HepG2 (cell line): ENCODE measurements at places on chromosomes 2 and 18.

- no peaks in the 10 kb centered on the region for H3K36me3 ChIP-seq
- no peak overlapping the region for H3K27ac ChIP-seq
- H3K4me3 ChIP-seq, result no peak overlapping the region
- peaks cover 62% of the 10 kb centered on the region for H3K4me1 ChIP-seq
- no peak for DNase-seq
- H3K27me3 ChIP-seq, result peaks cover 3% of the 10 kb centered on the region; the same call in 1 of the 3 replicates
Observed at GRCh38 chr2:208037564-208038487, 12.5 kb upstream of the PLEKHM3 start.

- H3K4me1 ChIP-seq, result no peaks in the 10 kb centered on the region
- no peak overlapping the region for H3K27ac ChIP-seq
- no peaks in the 10 kb centered on the region for H3K36me3 ChIP-seq
- H3K27me3 ChIP-seq, result no peaks in the 10 kb centered on the region
Observed at GRCh38 chr2:146278881-146279280, 1565.9 kb upstream of the ACVR2A start.

GRCh38 chr2:138507267-138507666, 5.7 kb downstream of the SPOPL start:
- no peaks in the 10 kb centered on the region for H3K36me3 ChIP-seq
- no peaks in the 10 kb centered on the region for H3K27me3 ChIP-seq
- peak; percentile 84 for DNase-seq
- H3K4me1 ChIP-seq, result peaks cover 45% of the 10 kb centered on the region

- DNase-seq, result no peak
- no peak overlapping the region for H3K27ac ChIP-seq
- H3K4me1 ChIP-seq, result no peaks in the 10 kb centered on the region
- H3K4me3 ChIP-seq, result no peak overlapping the region
- H3K36me3 ChIP-seq, result no peaks in the 10 kb centered on the region
- no peaks in the 10 kb centered on the region for H3K27me3 ChIP-seq
Observed at GRCh38 chr18:55346961-55347740, 240.8 kb downstream of the TCF4 start.

GRCh38 chr2:124112966-124113365, 87.9 kb downstream of the CNTNAP5 start:
- no peaks in the 10 kb centered on the region for H3K36me3 ChIP-seq
- no peaks in the 10 kb centered on the region for H3K27me3 ChIP-seq
- H3K27ac ChIP-seq, result no peak overlapping the region
- no peak overlapping the region for H3K4me3 ChIP-seq
- DNase-seq, result no peak

GRCh38 chr18:66616523-66616983, 12.7 kb upstream of the CDH19 start:
- no peaks in the 10 kb centered on the region for H3K4me1 ChIP-seq
- no peak overlapping the region for H3K4me3 ChIP-seq

DNA sequence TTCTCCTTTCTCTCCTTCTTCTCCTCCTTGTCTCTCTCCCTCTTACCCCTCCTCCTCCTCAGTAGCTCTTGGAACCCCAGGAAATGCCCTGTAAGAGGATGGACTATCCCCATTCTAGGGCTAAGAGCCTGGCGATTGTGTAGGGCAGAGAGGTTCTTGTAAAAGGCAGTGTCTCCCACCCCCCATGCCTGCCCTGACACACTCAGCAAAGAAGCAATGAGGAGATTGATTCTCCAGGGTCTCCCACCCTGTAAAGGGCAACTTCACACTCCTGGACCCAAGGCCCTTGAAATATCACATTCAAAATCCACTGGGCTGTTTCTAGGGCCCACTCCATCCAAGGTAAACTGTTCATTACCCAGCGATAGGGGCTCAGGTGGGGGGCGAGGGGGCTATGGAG, 144.1 kb downstream of the INSIG2 start:
- no peaks in the 10 kb centered on the region for H3K27me3 ChIP-seq
- no peak overlapping the region for H3K27ac ChIP-seq
- no peaks in the 10 kb centered on the region for H3K36me3 ChIP-seq
- DNase-seq, result no peak
- no peak overlapping the region for H3K4me3 ChIP-seq

- no peak overlapping the region for H3K27ac ChIP-seq
- no peak for DNase-seq
- H3K27me3 ChIP-seq, result no peaks in the 10 kb centered on the region; the same call in 1 of the 2 replicates
- no peaks in the 10 kb centered on the region for H3K4me1 ChIP-seq
Observed at GRCh38 chr18:24702001-24702515, 241.6 kb downstream of the HRH4 start.

- peak within 1 kb of the TSS; percentile 61; the same call in 1 of the 2 replicates for H3K4me3 ChIP-seq
- H3K36me3 ChIP-seq, result no peaks in the 10 kb centered on the region
- no peak within 1 kb of the TSS for H3K27ac ChIP-seq
- peaks cover 24% of the 10 kb centered on the region for H3K4me1 ChIP-seq
- H3K27me3 ChIP-seq, result peaks cover 4% of the 10 kb centered on the region
- DNase-seq, result no peak
Observed at GRCh38 chr2:230068651-230069055, at the start of gene SLC16A14. TSS of gene SLC16A14 (minus strand) at chr2:230068924. CDS start at chr2:230059352, 9,572 bp downstream.

DNA sequence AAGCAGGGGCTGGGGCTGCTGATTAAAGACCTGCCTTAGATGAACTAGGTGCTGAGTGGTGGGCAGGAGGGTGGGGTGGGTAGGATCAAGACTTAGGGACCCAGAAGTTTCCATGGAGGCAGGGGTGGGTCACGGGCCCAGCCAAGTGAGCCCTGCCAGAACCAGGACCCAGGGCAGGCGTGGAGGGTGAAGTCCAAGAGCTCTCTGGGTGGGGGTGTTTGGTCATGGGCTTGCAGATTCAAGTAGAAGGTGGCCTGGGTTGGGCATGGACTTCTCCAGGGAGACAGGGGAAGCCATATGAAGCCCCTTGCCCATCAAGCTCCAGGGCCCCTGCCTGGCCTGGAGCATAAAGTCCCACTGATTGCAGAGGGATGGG, 168.8 kb downstream of the SMAD7 start:
- H3K36me3 ChIP-seq, result peaks cover 24% of the 10 kb centered on the region; the same call in 2 of the 3 replicates
- peak overlapping the region; percentile 98 for H3K27ac ChIP-seq
- H3K4me1 ChIP-seq, result peaks cover 55% of the 10 kb centered on the region
- peak; percentile 22 for DNase-seq

DNA sequence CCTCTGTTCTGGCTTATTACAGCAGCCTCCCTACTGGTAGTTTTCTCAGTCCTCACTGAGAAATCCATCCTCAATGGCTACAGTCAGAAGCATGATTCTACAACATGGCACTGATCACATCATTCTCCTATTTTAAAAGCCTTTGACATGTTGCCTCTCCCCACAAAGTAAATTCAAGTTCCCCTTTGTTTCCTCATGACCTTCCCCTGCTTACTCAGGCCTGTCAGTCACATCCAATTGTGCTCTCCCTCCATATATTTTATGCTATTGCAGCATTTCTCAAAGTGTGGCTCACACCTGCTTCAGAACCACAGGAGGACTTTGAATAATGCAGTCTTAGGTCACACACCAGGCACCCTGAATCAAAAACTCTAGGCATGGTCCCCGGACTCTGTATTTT, 124.6 kb downstream of the SPOPL start:
- H3K36me3 ChIP-seq, result no peaks in the 10 kb centered on the region
- H3K4me1 ChIP-seq, result peaks cover 6% of the 10 kb centered on the region; the same call in 1 of the 2 replicates
- H3K27ac ChIP-seq, result no peak overlapping the region
- DNase-seq, result no peak

- H3K4me1 ChIP-seq, result peaks cover 29% of the 10 kb centered on the region
- no peak overlapping the region for H3K27ac ChIP-seq
- no peaks in the 10 kb centered on the region for H3K36me3 ChIP-seq
- DNase-seq, result no peak
- peaks cover 3% of the 10 kb centered on the region; the same call in 1 of the 2 replicates for H3K27me3 ChIP-seq
- H3K4me3 ChIP-seq, result no peak overlapping the region
Observed at GRCh38 chr2:42914314-42914713, 121.9 kb upstream of the HAAO start.

DNA sequence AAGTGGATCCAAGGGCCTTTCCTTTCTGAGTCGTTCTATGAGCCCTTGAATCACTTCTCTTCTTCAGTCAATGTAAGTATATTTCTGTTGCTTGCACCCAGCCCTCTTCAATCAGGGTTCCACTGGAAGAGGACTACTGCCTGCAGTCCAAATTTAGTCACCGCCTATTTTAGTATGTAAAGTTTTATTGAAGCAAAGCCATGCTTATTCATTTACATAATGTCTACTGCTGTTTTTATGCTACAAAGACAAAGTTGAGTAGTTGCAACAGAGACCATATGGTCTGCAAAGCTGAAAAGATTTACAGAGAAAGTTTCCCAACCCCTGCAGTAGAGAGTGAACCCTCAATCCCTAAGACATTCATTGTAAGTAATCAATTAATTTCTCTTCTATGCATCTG, 332.5 kb upstream of the TNP1 start:
- H3K36me3 ChIP-seq, result no peaks in the 10 kb centered on the region
- H3K27me3 ChIP-seq, result no peaks in the 10 kb centered on the region
- no peaks in the 10 kb centered on the region for H3K4me1 ChIP-seq
- H3K4me3 ChIP-seq, result no peak overlapping the region
- no peak for DNase-seq
- H3K27ac ChIP-seq, result no peak overlapping the region

DNA sequence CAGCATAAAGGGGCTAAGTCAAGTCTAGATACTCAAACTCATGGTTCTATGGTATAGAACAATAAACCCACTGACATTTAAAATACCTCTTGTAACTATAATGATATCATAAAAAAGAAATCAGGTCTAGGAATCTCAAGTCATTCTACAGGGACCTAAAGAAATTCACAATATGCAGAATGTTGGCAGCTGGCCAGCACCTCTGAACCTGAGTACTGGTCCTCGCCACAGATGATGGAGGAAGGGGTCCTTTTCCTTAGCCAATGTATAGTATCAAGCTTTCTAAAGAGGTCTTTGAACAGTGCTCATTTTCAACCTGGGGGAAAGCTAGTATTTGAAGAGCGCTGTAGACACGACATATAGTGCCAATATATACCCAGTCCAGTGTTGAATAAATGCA, 108.4 kb upstream of the ITGB6 start:
- no peak overlapping the region for H3K4me3 ChIP-seq
- H3K4me1 ChIP-seq, result no peaks in the 10 kb centered on the region
- H3K36me3 ChIP-seq, result peaks cover 6% of the 10 kb centered on the region
- no peak overlapping the region for H3K27ac ChIP-seq
- DNase-seq, result no peak

DNA sequence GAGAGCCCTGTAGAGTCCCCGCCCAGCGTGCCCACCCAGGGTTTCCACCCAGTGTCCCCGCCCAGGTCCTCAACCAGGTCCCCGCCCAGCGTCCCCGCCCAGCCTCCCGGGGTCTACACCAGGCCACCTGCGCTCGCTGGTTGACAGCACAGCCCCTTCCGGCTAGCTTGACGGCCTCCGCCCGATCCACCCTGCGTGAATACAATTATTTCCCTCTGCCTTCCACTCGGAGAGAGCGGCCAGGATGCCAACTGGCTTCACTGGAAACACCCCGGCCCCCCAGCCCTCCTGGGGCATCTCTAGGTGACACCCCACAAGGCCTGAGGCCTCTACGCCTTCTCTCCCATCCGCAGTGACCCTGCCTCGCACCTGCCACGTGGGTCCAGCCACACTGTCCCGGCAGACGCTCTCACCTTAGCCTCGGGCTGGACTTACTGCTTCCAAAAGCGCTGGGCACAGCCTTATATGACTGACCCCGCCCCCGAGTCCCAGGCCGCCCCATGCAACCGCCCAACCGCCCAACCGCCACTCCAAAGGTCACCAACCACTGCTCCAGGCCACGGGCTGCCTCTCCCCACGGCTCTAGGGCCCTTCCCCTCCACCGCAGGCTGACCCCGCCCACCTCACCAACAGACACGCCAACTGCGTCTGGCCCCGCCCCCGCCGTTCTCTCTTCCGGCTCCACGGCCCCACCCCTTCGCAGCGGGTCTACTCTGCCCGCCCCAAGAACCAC, 188.1 kb downstream of the LAMA1 start:
- peaks cover 28% of the 10 kb centered on the region for H3K4me1 ChIP-seq
- H3K27me3 ChIP-seq, result no peaks in the 10 kb centered on the region
- DNase-seq, result no peak
- H3K27ac ChIP-seq, result no peak overlapping the region
- H3K36me3 ChIP-seq, result no peaks in the 10 kb centered on the region

GRCh38 chr2:31354837-31355236, 59.7 kb downstream of the XDH start:
- H3K36me3 ChIP-seq, result no peaks in the 10 kb centered on the region
- no peaks in the 10 kb centered on the region for H3K27me3 ChIP-seq
- no peaks in the 10 kb centered on the region for H3K4me1 ChIP-seq
- no peak overlapping the region for H3K4me3 ChIP-seq
- no peak for DNase-seq
